ENCODE measurements at places on chromosomes 11 and 22.

- no peak for DNase-seq
Observed at GRCh38 chr22:48884786-48885185, 942.9 kb downstream of the BRD1 start.

- no peak for DNase-seq
Observed at GRCh38 chr11:127226949-127227348, 226.4 kb upstream of the KIRREL3 start.

- DNase-seq, result no peak
Observed at GRCh38 chr11:12090061-12090591, 20.3 kb upstream of the MICAL2 start.

- no peak for DNase-seq
Observed at GRCh38 chr11:8794677-8795103, 112.1 kb downstream of the RPL27A start.

All from dermis microvascular lymphatic vessel endothelial cell (primary cell).